ENCODE measurements at places on chromosomes 11 and 22.
A peak's percentile ranks its signal among the peaks of the same experiment; 100 is the strongest.

GRCh38 chr22:19971276-19972124 lies 29.9 kb upstream of the TXNRD2 start:
- DNase-seq, result no peak

DNA sequence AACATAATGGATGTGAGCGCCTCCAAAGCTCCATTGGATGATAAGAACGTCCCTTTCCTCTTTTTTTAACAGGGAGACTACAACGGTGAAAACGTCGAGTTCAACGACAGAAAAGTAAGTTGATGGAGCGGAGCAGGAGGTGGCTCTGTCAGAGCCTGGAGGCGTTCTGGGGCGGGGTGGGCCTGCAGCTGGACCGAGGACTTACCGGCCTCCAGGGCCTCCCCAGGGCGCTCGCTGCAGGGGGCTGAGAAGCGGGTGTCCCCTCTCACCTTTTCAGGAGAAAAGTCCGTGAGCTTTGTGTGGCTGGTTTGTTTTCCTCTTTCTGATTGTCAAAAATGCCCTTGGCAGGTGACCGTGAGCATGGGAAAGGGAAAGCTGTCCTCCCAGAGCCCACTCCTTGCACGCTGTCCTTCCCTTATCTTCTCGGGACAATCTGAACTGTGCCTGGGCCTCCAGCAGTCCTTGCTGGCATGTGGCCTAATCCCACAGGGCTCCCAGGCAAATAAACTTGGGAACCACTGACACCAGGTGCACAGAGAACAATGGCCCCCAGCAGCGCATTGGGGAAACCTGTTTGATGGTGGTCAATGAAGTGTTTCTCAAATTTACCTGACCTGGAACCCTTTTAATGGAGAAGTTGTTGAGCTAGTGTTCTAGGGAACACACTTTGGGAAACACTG lies 38.4 kb downstream of the ANO1 start:
- no peak for DNase-seq

DNA sequence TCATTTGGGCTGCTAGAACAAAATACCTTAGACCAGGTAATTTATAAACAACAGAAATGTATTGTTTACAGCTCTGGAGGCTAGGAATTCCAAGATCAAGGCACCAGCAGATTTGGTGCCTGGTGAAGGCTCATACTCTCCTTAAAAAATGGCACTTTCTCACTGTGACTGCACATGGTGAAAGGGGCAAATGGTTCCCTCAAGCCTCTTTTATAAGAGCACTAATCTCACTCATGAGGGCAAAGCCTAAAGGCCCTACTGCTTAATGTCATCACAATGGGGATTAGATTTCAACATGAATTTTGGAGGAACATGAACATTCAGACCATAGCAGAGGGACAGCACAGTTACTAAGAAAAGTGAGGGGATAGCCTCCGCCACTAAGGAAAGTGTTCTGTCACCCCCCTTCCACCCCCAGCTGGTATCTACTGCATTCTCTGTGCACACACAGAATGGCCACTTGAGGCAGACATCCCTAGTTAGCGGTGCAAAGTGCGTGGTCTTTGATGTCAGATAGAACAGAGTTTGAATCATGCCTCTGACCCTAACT lies 47.2 kb upstream of the CEP295 start:
- no peak for DNase-seq

DNA sequence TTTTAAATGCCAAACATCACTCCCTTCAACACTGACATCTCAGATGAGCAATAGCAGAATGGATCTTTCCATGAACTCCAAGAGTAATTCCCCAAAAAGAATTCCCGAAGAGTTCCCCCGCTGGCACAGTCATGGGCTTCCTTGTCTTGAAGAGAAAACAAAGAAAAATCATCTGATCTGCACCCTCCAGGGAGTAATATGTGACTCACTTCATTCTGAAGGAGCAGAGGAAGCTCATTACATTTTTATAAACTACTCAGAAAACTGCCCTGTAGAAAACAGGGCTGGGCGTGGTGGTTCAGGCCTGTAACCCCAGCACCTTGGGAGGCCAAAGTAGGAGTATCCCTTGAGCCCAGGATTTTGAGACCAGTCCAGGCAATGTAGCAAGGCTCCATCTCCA lies 35.7 kb downstream of the CELSR1 start:
- peak; percentile 26 for DNase-seq

DNA sequence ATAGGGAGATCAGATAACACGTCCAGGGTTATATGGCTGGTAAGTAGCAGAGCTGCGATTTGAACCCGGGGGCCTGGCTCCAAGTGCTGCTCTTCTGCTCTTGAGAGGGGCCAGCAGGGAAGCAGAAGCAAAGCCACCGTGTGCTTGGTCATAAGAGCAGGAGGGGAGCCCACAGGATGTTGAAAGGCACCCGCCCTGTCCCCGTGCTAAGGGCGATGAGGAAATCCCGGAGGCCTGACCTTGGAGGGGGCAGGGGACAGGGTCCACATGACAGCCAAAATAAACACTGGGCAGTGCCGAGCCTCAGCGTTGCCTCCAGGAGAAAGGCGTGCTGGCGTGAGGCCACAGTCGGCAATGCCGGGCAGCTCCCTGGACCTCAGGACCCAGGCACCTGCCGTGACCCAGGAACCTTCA lies 28.8 kb downstream of the TOM1 start:
- DNase-seq, result no peak
